ENCODE measurements at places on chromosomes 4 and X.

DNA sequence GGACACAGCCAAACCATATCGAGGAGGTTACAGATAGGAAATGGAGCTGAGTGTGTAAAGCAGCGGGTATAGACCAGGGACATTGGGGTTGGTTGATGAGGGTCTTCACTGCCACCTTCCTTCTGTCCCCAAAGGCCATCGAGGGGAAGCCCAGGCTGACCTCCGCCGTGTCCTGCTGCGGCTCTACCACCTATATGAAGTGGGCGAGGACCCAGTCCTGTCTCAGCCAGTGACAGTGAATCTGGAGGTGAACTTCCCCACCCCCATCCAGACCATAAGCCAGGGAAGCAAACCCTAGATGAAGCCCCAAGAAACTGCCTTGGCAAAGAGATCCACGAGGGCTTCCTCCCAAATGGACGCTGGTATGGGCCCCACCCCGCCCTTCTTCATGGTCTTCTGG is 23.2 kb upstream of the MRFAP1 start:
- DNase-seq, result no peak

GRCh38 chrX:41245641-41246040 is 88.3 kb upstream of the DDX3X start:
- DNase-seq, result no peak

DNA sequence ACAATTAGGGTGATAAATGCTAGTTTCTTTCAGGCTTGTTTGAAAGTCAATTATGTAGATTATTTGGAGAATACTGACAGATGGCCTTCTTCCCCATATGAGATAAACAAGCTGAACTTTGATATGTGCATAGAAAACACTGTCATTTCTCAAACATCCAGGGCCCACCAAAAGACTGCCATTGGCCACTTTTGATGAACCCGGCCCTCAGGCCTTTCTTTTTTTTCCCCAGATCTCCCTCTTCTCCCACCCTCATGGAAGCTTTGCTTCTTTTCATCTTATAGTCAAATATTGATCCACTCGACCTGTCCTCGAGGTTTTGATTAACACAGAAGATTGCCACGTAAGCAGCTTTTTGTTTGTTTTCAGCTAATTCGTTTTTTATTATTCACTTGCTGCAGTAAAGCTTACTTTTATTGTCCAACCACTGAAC is 377.4 kb downstream of the SMARCA1 start:
- no peak for DNase-seq

DNA sequence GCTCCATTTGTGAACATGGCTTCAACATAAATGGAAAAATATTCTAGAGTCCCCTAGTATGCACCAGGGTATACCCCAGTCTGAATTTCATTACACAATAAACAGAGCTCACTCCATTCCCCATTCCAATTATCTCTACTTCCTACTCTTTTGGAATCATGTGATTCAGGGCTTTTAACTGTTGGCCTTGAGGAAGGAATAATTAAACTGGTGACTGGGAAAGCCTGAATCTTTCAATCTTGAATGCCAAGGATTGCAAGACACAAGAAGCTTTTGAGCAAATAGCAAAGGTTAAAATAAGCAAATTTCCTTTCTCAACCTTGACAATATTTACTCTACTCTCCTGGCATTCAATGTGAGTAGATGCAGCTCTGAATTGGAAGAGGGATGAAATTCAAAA is 77.5 kb upstream of the INPP4B start:
- DNase-seq, result no peak

- no peak for DNase-seq
Observed at GRCh38 chrX:97452283-97452682, 568.6 kb downstream of the RPA4 start.

DNA sequence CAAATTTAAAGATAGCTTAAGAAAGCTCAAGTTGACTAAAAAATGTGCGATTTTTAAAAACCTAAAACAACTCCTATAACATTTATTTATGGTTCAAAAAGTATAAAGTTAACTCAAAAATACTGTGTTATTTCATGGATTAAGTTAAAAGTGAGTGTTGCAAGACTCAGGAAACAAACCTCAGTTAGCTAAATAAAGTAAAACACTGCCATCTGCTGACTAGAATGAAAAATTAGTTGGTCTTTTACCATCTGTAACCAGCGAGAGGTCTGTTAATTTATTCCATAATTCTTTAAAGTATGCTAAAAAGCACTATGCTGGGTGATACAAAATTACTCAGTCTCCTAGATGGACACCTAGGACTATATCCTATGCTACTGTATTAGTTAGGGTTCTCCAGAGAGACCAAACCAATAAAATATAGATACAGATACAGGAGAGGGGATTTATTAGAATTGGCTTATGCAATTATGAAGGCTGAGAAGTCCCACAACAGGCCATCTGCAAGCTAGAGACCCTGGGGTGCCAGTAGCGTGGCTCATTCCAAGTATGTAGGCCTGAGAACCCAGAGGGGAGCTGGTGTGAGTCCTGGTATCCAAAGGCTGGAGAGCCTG is 4.9 kb upstream of the WDFY3 start:
- DNase-seq, result no peak

DNA sequence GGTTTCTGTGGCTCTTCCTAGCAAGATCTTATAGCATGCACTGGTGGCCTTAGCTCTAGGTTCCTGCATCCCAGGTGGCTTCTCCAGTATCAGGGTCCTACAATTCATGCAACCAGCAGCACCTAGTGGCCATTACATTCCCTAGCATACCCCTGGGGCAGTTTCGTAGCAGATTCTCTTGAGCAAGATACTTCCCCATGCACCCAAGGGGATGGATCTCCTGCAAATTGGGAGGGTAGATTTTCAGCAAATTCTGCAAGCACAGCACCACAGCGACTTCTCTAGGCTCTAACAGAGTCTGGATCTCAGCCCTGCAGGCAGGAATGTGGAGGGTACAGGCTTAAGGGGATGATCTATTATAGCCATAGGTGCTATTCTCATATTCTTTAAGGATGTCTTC is 13.1 kb upstream of the SLC9B1 start:
- DNase-seq, result no peak

- no peak for DNase-seq
Observed at GRCh38 chr4:57865264-57865663, 755.1 kb upstream of the IGFBP7 start.

DNA sequence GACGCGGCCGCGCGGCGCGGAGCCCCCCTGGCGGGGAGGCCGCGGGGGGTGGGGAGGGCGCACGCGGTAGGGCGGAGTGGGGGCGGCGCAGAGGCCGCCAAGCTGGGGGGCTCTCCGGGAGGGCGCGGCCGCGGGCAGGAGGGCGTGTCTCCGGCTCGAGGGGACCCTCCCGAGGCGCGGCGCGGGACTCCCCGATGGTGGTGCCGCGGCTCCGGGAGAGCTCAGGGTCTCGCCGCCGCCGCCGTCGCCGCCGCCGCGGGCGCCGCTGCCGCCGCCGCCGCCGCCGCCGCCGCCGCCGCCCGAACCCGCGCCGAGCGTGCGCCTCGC is 165 bp upstream of the PTCHD1 start:
- DNase-seq, result no peak

- no peak for DNase-seq
Observed at GRCh38 chr4:42637867-42638266, 19.0 kb downstream of the ATP8A1 start.

- no peak for DNase-seq
Observed at GRCh38 chr4:154492288-154492687, 689 bp upstream of the DCHS2 start.

- DNase-seq, result no peak
Observed at GRCh38 chr4:8508266-8508665, 67.7 kb downstream of the TRMT44 start.

GRCh38 chrX:117969328-117969727 is 147.3 kb downstream of the KLHL13 start:
- no peak for DNase-seq

DNA sequence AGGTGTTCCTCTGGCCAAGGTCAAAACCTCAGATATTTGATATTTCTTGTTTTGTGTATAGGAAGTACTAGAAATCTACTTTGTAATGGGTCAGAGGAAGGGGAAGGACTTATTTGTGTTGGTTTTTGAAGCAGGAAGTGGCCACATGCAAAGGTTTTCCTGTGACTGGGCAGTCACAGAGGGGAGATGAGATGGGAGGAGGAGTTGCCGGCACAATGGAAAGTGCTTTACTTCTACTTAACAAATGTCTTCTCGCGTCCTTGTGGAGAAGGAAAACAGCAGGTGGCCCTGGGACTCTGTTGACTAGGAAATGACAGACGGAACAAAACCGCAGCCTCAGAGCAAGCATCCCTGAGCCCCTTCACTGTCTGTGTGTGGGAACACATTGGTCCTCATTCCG is 46.6 kb downstream of the SHROOM2 start:
- DNase-seq, result no peak

- DNase-seq, result no peak
Observed at GRCh38 chr4:117796677-117797076, 237.6 kb upstream of the NDST3 start.

- DNase-seq, result no peak
Observed at GRCh38 chrX:66050140-66050569, 10.3 kb upstream of the VSIG4 start.

DNA sequence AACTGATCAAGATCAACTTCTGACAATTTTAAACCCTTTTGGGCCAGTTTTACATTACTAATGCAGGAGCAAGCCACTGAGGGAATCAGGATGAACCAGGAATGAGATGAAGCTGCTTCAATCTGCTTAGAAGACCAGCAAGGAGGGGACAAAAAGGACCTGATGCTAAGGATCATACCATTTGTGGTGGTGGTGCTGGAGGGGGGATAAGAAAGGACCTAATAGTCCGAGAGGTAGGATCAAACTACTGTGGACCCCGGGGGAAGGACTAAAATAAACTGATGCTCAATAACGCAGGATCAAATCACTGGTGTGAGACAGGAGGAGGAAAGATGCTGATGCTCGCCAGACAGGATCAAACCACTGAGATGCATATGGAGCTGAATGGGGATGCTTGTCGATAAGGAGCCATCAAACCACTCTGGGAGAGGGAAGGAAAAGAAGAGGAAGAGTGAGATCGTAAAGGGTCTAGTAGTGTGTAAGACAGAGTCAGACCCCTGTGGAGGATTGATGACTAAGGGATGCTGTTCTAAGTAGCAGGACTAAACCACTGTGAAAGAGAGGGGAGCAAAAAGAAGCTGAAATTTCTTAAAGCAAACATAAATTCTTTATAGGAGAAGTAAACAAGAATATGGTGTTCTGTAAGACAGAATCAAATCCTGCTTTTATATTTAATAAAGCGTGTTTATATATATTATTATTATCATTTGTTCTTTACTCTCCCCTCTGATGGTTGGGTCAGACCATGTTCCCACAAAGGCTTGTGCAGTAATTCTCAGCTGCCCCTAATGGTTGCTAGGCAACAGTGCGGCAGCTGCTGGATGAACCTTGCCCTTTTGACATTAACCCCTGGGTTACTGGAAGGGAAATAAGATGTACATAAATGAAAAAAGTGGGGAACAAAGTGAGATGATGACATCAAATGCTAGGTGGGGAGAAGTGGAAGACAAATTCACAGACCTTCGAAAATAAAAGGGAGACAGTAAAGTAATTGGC is 432.5 kb upstream of the FGF16 start:
- no peak for DNase-seq

DNA sequence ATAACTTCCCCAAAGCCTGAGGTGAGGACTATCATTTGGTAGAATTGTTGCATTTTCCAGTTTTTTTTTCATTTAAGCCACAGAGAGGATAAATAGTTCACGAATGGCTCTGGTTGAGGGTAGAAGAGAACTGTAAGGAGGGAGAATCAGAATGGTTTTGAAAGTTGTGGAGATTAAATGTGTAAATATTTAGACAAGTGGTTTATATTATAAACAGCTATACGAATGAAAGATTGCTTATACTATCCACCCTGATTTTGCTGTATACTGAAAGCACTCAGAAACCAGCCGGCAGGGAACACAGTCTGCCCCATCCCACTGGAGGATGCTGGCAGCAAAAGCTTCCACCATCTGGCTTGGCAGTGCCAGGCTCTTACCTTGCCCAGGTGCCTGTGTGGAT is 341.1 kb downstream of the RAPGEF2 start:
- no peak for DNase-seq

GRCh38 chrX:111470681-111471403 is 40.6 kb upstream of the SERTM2 start:
- DNase-seq, result no peak

GRCh38 chr4:87073199-87074120 is 138.6 kb downstream of the AFF1 start:
- peak; percentile 59 for DNase-seq

- no peak for DNase-seq
Observed at GRCh38 chrX:7941390-7942042, 14.3 kb upstream of the PNPLA4 start.

- DNase-seq, result no peak
Observed at GRCh38 chr4:136329042-136329662, 1203.1 kb downstream of the PCDH18 start.

DNA sequence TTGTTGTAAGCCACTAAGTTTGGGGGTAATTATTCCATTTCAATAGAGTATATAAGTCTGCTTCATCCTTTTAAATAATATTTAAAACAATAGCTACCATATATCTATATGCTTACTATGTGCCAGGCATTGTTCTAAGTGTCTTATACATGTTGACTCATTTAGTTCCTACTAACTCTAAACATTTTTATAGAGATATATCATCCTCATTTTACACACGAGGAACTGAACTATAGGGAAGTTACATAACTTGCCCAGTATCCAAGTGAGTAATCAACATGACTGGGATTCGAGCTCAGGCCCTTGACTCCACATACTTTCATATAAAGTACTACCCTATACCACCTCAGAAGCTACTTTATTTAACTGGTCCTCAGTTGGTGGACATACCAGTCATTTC is 175.3 kb upstream of the RAI2 start:
- no peak for DNase-seq

- DNase-seq, result no peak
Observed at GRCh38 chr4:133320576-133321170, 171.6 kb downstream of the PCDH10 start.

DNA sequence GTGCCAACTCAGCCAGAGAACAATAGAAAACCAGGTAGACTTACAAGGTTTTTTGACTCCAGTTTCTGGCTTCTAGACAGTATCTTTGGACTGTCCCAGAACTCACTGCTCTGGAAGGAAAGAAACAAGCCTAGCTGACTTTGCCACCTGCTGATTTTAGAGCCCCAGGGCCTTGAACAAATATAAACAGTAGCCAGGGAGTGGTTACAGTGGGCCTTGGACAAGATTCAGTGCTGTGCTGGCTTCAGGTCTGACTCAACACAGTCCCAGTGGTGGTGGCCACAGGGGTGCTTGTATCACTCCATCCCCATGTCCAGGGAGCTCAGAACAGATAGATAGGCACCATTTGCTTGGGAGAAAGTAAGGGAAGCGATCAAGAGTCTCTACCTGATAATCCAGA is 694.1 kb upstream of the ADGRL3 start:
- DNase-seq, result no peak

- DNase-seq, result no peak
Observed at GRCh38 chr4:142752202-142752786, 93.8 kb downstream of the INPP4B start.

- DNase-seq, result no peak
Observed at GRCh38 chr4:76016393-76016792, 6.9 kb downstream of the CXCL10 start.

DNA sequence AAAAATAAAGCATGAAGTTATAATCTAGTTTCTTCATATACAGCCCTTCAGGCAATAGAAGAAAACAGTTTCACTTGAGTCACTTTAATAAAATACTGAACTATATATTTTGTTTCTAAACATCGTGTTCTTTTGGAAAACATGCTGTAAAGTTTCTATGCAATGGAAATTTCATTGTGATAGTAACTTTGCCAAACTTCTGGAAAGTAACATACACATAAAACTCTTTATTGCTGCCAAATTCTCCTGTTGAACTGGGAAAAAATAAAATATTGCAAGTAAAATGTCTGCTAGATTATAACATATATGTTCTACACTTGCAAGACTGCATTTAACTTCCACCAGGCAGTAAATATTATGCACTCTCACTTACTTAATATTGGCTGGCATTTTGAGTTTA is 635.4 kb downstream of the SPRY1 start:
- no peak for DNase-seq
